ENCODE measurements at places on chromosomes 5 and 9.

DNA sequence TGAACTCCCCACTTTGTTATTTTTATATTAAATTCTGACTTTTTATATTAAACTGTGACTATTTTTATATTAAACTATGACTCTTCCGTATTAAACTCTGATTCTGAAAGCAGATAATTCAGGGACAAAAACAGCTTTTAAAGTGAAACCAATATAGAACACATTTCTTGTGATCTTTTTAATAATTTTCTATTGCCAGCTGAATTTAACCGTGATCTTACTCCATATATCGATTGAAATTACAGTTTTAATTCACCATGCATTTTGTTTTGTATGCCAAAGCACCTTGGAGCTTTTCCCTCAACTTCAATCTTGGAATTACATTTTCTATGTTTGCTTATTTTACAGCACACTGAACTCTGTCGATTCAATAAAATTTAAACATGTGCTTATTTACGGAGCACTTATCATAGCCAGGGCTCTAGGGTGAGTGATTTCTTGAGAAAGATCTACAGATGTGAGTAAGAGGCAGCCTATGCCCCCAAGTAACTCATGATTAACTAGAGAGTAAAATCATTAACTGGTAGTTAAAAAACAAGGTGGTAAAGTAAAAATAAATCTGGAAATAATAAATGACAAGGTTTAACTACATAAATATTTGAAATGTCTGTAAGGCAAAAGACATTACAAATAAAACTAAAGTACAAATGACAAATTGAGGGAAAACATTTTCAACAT lies 72.9 kb upstream of the ALDH1B1 start:
- no peak for DNase-seq

DNA sequence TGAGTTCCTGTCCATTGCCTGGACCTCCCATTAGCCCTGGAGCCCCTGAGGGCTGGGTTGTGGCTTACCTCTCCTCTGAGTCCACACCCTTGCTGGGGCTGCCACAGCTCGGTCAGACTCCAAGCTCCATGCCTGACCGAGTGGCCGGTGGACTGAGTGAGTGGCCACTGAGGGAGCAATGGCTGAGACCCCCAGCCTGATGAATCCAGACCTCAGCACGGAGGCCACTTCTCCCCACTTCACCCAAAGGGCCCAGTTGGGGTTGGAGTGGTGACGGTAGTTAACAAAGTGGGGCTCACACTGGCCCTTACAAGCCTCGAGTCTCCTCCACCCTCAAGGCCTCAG lies 28.8 kb downstream of the PDGFRB start:
- no peak for DNase-seq

- DNase-seq = no peak
Observed at GRCh38 chr5:9338796-9339195, 207.1 kb downstream of the SEMA5A start.

GRCh38 chr5:76615759-76616158 lies 7.4 kb downstream of the F2RL2 start:
- no peak for DNase-seq

DNA sequence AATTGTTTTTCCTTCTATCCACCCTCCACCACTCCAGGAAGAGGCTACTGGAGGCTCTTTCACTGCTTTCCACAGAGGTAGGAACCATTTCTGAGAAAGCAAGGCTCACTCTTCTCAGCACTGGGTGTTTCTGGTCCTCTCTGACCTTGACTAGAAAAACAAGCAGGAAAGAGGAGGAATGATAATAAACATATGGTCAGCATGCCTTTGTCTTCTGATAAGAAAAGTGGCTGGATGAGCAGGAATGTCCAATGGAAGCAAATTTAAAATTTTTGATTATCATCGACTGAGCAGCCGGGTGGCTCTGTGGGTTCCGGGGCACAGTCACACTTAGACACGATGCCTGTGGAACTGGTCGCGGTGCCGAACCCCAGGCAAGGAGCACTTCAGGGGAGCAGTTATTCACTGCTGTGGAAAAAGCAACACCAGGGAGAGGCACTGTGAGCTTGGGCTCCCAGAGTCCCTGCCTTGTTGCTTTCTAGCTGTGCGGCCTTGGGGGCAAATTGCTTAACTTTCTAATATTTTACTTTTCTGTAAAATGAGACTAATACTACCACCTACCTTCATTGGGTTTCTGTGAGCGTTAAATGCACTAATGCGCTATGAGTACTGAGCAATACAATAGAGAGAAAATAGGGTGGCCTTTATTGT lies 157.0 kb upstream of the LHFPL2 start:
- no peak for DNase-seq

DNA sequence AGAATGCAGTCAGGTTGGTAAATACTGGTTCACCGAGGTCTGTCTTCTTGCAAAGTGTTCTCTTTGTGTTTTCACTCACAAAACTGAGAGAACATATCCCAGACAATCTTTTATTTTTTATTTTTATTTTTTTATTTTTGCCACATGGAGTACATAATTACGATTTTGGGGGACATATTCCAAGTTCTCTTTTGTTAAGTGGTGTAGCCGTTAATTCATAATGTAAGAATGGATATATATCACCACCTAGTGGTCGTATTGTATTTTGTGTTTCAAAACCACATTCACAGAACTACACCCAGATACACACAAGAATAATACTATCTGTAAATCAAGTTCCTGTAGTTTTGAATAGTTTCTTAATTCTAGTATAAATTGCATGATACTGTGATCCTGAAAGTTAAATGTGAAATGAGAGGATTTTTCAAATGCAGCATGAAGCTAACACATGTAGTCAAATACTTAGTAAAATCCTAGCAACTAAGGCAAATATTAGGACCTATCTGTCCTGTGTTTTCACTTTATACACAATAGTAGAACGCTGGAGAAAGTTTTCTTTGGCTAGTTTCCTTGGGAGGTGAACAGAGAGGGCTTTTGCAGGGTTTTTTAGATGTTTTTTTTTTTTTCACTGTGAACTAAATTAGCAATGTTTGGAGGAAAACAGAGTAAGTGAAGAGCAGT lies 92.7 kb downstream of the VCAN start:
- no peak for DNase-seq

GRCh38 chr5:150710165-150710564 lies 9.3 kb upstream of the RBM22 start:
- no peak for DNase-seq

DNA sequence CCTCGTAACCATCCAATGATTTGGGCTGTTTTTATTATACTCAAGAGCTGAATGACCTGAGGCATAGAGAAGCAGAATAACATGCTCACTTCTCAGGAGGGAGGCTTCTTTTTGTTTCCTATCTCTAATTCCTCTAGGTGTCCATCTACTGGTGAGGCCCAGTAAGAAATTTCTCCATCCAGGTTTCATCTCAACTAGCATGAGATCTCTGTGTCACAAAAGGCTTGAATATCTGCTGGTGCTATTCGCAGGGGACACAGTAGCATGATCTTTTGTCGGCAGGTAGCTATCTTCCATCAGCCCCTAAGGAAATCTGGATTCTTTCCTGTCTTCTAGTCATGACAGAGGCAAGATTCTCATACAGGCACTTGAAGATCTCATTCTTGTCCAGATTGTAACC lies 8.9 kb downstream of the IFNE start:
- no peak for DNase-seq

- DNase-seq = no peak
Observed at GRCh38 chr9:79583952-79584654, 12.3 kb downstream of the TLE4 start.

- no peak for DNase-seq
Observed at GRCh38 chr5:95930141-95930930, 31.3 kb downstream of the ELL2 start.

GRCh38 chr9:97398999-97399758 lies 12.7 kb upstream of the TDRD7 start:
- DNase-seq = peak; percentile 60

GRCh38 chr5:64074533-64074932 lies 91.1 kb upstream of the RNF180 start:
- no peak for DNase-seq
